Thymus (tissue), 14 donors: ENCODE measurements at places on chromosomes 16 and 17.

GRCh38 chr16:79468121-79468552, 132.4 kb downstream of the MAF start:
- no peak for DNase-seq

- no peak for DNase-seq
Observed at GRCh38 chr16:85965125-85965524, 66.2 kb downstream of the IRF8 start.

- DNase-seq = no peak
Observed at GRCh38 chr16:46859719-46860152, 24.4 kb upstream of the GPT2 start.

- DNase-seq = no peak
Observed at GRCh38 chr16:3525951-3526350, 25.1 kb downstream of the CLUAP1 start.

DNA sequence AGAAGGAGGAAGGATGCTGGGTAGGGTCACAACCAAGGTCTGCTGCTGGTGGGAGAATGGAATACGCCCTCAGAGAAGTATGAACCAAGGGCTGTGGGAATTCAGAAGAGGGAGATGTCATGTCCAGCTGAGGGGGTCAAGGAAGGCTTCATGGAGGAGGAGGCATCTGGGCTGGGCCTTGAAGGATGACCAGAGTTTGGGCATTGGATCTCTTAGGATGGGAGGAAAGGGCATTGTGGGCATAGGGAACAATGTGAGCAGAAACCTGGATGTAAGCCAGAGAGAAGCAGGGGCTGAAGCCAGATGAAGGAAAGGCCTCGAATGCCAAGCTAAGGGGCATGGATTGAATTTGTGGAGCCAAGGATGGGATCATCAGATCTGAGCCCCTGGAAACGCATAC, 49.2 kb upstream of the MAP3K14 start:
- no peak for DNase-seq

GRCh38 chr17:70205401-70205800, 36.1 kb downstream of the KCNJ2 start:
- DNase-seq = no peak

GRCh38 chr17:71613996-71614395, 506.8 kb upstream of the SOX9 start:
- DNase-seq = no peak

GRCh38 chr16:10983159-10983558, 38.8 kb downstream of the CLEC16A start:
- DNase-seq = no peak

GRCh38 chr17:32116937-32117336, 25.4 kb upstream of the RHOT1 start:
- DNase-seq = no peak

DNA sequence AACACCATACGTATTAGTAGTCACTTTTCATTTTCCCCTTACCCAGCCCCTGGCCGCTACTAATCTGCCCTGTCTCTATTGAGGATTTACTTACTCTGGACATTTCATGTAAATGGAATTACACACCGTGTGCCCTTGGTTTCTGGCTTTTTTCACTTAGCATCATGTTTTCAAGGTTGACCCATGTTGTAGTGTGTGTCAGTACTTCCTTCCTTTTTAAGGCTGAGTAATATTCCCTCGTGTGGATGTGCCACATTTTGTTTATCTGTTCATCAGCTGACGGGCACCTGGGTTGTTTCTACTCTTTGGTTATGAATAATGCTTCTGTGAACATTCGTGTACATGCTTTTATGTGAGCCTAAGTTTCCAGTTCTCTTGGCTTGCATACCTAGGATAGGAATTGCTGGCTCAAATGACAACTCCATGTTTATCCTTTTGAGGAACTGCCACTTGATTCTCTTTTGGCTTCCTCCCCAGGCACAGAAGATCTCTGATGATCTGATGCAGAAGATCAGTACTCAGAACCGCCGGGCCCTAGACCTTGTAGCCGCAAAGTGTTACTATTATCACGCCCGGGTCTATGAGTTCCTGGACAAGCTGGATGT, 7.7 kb downstream of the PSMD3 start:
- DNase-seq = no peak

- no peak for DNase-seq
Observed at GRCh38 chr16:66091471-66091891, 275.0 kb upstream of the CDH5 start.

DNA sequence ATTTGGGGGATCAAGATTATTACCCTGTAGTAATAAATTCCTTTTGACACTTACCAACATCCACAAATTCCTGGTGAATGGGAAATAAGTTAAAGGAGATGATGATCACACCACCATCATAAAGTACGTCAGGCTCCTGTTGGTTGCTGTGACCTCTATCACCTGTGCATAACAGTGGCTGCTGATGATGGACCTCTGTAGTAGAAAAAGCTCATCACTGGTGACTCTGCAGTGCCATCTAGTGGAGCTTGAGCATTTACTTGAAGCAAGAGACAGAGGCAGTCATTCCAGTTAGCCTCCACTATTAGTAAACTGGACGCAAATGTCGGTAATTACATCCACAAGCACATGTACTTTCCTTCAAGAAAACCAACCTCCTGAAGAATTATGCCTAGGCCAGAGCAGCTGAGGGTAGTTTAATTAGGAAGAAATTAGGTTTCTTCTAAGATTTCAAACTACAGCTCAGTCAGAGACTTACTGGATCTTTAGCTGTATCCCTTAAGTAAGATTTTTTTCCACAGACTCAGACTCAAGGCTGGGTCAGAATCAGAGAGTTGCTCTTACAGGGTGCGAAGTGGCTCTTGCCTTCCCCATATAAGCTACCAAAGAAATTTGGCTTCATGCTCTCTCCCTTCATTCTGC, 39.3 kb downstream of the CYB561 start:
- DNase-seq = peak; percentile 89

- DNase-seq = no peak
Observed at GRCh38 chr17:47728214-47728877, 4.7 kb upstream of the TBX21 start.

GRCh38 chr17:80455336-80455710, 21.1 kb downstream of the NPTX1 start:
- DNase-seq = no peak

GRCh38 chr16:85279825-85280545, 167.7 kb upstream of the CIBAR2 start:
- no peak for DNase-seq

- no peak for DNase-seq
Observed at GRCh38 chr17:514584-514983, 162.0 kb upstream of the RPH3AL start.

- no peak for DNase-seq
Observed at GRCh38 chr17:18045691-18046350, 6.6 kb downstream of the GID4 start.

- DNase-seq = no peak
Observed at GRCh38 chr17:9309216-9309615, 266.4 kb downstream of the STX8 start.

GRCh38 chr16:5504064-5504781, 406.6 kb upstream of the EEF2KMT start:
- DNase-seq = no peak

DNA sequence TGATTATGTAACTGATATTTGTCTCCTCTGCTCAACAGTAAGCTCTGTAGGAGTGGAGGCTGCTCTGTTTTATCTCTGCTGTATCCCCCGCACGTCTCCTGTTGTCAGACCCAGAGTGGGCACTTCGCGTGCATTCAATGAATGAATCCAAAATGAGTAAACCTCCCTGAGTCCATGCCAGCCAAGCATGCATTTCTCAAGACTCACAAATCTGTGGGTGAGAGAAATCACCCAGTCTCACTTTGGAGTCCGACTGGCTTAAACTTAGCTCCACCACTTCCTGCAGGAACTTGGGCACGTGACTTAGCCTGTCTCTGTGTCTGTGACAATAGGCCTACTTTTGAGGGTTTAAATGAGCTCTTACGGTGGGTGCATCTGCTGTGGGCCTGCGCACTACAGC, 3.7 kb downstream of the PNPO start:
- DNase-seq = no peak

- no peak for DNase-seq
Observed at GRCh38 chr17:20063665-20064648, 54.8 kb downstream of the SPECC1 start.

- no peak for DNase-seq
Observed at GRCh38 chr16:769184-769784, 8.8 kb downstream of the MSLN start.

DNA sequence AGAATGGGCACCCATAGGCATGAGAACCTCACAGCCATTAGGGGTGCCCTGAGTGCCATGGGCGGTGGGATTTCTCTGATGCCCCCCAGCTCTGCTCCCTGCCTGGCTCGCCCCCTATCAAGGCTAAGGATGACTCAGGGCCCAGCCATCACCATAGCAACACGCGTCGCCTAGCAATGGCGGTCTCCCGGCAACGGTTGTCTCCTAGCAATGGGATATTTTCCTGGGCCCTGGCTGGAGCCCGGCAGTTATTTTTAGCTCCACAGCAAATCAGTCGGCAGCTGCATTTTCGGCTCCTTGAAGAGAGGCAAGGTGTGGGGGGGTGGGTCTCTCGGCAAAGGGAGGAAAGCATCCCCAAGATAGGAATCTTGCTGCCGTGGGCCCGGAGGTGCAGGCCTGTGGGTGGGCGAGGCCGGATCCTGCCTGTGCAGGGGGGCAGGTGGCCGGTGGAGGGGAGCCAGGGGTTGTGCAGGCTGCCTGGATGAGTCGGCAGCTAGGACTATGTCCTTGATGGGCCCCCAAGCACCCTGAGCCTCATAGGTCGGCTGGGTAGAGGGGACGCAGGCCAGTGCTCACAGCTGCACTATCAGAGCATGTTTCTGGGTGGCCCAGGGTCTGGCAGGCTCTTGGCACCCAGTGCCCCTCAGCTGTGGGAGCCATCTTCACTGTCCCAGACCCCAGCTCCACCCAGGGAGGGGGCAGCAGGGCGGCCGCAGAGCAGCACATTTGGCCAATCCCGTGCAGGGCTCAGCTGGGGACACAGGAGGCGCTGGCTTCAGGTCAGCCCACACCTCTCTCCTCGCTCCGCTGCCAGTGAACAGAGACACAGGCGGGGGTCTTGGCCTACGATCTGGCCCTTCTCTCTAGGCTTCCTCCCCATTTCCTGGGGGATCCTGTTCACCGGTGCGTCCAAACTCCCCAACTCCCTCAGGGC, 4.2 kb upstream of the FBXL16 start:
- DNase-seq = no peak

DNA sequence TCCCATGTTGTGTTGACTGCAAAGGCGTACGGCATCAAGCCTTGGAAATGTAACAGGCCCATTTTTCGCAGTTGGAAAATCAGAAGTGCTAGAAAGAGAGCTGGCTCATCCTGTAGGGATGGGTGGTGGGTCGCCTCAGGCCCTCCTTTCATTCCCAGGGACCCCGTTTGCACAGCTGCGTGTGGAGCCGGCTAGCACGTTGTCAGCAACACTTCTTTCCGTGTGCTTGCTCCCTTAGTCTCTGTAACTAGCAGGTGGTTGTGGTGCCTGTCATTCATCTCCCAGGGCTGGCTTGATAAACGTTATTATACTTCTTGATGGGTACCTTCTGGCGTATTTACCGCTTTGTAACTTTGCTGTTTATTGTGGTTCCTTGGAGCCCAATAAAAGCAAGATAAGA, 239.0 kb upstream of the CACNG5 start:
- DNase-seq = no peak

DNA sequence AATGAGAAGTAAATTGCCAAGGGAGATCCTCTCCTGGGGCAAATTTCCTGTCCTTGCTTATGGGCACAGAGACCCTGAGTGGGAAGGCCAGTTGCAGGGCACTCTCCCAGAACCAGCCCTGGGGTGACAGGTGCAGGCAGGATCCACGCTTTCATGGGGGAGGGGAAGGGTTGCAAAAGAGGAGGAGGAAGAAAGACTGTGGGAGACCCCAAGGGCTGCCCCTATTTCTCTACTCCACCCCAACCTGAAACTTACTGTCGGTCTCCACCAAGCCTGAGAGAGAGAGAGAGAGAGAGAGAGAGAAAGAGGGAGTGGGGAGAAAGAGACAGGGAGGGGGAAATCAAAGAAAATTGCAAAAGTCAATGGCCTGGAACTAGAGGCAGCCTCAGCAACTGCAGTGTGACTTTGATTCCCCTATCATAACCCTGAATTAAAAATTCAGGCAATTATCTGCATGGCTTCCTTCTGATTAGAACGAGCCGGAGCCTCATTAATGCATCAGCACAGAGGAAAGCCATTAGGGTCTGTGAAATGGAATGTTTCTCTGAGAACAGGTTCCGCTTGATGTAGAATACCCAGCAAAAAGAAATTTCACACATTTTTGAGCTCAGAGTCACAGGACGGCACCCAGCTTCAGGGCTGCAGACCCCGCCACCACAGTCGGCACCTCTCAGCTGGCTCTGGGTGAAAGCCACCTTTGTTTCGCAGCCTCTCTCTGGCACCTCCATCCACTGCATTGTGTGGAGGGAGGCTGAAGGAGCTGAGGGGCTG, 45.1 kb upstream of the HNF1B start:
- no peak for DNase-seq

- DNase-seq = no peak
Observed at GRCh38 chr16:78647019-78647418, 547.6 kb downstream of the WWOX start.
